ENCODE measurements at places on chromosomes 4 and X.

GRCh38 chrX:44245733-44246132 is 97.7 kb downstream of the EFHC2 start:
- DNase-seq, result peak; percentile 6

DNA sequence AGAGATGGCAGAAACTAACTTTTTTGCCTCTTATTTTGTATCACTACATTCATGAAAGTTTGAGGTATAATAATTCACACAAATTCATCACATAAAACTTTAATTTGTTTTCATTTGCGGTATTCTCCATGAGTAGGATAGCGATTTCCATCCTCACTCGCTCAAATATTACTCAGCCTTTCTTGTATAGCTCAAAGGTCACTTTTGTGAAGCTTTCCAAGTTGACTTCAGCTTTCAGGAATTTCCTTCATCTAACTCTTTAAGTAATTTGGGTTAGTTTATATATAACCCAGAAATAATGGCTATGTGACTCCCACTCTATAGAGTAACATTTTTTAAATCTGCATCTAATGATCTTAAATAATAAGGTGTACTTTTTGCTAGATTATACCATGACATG is 314.4 kb downstream of the IL1RAPL1 start:
- no peak for DNase-seq

DNA sequence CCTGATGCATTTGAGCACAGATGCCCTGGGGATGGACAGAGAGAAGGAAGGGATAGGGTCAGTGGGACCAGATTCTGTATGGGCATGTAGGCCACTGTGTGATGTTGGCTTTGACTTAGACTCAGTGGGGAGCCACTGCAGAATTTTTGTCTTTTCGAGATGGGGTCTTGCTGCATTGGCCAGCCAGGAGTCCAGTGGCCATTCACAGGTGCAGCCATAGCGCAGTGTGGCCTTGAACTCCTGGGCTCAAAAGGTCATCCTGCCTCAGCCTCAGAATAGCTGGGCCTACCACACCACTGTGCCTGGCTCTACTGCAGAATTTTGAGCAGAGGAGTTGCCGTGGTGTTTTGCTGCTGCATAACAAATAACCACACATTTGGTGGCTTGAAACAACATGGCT is 22.8 kb downstream of the TBC1D14 start:
- DNase-seq, result no peak

DNA sequence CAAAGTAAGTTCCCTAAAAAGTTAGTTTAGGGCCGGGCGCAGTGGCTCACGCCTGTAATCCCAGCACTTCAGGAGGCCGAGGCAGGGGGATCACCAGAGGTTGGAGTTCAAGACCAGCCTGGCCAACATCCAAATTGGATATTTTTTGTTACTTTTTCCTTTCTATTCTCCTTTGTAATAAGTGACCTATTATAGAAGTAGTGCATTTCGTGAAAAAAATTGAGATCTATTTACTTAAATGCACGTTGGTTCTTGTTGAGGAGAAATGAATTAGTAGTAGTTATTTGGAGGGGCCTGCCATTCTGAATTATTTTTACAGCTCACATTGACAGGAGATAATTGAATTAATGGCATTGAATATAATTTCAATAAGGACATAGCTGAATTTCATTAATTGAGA is 22.3 kb upstream of the NDUFC1 start:
- DNase-seq, result no peak

DNA sequence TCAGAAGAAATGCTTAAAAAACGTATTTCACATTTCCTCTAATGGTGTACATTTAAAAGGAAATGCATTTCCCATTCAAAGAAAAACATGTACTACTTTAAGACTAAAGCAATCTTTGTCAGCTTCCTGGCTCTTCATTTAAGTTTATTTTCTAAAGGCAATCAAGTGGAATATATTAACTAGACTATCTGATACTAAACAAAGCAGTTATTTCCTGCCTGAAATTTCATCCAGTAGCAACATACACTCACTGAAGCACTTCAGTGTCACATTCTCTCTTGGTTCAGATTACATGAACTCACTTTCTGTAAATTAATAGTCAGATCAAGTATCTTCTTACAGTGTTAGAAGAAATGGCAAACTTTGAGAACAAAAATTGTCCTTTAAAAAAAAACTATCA is 42.5 kb downstream of the LRBA start:
- no peak for DNase-seq

DNA sequence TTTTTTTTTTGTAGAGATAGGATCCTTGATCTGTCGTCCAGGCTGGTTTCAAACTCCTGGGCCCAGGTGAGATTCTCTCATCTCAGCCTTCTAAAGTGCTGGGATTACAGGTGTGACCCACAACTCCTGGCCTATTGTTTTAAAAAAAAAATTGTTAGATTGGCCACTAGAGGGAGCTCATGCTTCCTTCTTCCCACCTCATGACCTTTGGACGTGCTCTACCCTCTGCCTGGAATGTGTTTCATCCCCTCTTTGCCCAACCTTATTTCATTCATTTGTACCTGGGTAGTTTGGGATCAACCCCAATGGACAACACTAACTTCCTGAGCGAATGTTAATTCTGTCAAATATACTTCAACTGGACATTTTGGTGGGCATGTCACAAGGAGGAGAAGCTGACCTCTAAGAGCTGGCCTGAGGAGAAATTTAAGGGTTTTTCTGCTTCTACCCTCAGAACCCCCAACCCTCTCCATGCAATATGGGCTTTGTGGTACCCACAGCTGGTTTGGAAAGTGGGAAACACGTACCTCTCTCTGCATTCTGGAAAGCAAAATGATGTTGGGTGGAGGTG is 6.4 kb downstream of the PPEF2 start:
- no peak for DNase-seq

DNA sequence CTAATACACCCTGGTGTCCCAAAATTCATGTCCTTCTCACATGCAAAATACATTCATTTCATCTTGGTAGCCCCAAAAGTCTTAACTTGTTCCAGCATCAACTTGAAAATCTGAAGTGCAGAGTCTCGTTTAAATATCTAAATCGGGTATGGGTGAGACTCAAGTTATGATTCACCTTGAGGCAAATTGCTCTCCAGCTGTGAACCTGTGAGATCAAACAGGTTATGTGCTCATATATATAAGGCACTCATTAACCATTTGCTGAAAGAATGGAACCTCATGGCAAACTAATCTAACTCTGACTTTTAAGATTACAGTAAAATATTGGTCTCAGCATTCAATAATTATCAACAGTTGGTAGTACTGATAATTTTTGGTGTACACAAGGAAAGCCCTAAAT is 55.5 kb downstream of the PDLIM5 start:
- DNase-seq, result no peak

GRCh38 chrX:1852082-1852481 is 237.2 kb downstream of the ASMT start:
- no peak for DNase-seq

DNA sequence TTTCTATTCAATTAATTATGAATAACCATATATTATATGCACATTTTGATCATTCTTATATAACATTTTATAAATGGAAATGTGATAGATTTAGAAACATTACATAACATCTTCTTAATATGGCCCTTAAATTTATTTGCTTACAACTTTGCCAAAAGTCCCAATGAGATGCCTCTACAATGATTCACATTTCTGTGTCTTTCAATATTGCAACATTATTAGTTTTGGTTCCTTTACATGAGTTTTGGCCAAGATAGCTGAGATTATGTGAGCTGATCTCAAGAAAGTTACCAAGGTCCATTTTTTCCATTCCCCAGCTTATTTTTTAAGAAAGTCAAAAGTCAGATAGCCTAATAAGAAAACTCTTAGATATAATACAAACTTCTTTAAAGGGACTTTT is 361.2 kb downstream of the PCDH7 start:
- DNase-seq, result no peak

- no peak for DNase-seq
Measured at GRCh38 chr4:132981611-132982010, 167.5 kb upstream of the PCDH10 start.

- no peak for DNase-seq
Measured at GRCh38 chr4:28082686-28083390, 1222.2 kb downstream of the STIM2 start.

DNA sequence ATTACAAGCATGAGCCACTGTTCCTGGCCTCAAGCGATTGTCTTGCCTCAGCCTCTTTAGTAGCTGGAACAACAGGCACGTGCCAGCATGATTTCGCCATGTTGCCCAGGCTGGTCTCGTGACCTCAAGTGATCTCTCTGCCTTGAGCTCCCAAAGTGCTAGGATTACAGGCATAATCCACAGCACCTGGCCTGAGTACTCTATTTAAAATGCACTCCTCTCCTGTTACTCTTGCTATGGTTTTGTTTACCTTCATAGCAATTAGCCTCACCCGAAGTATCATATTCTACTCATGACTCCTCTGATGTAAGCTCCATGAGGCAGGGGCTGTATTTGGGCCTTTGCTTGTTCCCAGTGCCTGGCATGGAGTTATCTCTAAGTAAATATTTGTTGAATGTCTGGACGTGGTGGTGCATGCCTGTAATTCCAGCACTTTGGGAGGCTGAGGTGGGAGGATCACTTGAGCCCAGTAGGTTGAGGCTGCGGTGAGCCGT is 92.5 kb upstream of the SLC34A2 start:
- no peak for DNase-seq

DNA sequence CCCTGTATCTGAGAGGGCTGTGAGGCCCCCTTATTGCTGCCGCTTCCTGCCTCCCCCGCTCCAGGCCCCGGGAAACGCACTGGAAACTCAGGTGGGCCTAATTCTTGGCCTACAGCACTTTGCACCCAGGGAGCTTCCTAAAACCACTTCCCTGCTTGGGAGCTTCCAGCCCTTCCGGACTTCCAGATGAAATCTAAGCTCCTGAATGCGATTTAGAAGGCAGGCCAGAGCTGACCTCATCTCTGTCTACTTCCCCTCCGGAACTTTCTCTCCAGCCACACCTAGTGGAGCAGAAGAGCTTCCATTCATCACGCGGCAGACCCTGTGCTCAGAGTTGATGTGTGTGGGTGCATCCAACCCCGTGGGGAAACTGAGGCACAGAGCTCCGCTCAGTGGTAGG is 84.2 kb downstream of the SORCS2 start:
- no peak for DNase-seq

GRCh38 chr4:89171176-89171805 is 60.0 kb downstream of the TIGD2 start:
- DNase-seq, result no peak

- no peak for DNase-seq
Measured at GRCh38 chr4:127844601-127845116, 36.0 kb upstream of the PLK4 start.

- no peak for DNase-seq
Measured at GRCh38 chr4:189117426-189117825, 823.2 kb upstream of the FRG1 start.

- DNase-seq, result no peak
Measured at GRCh38 chr4:138663883-138664282, 351.7 kb upstream of the NOCT start.

GRCh38 chr4:32191961-32192360 is 1471.8 kb downstream of the PCDH7 start:
- no peak for DNase-seq

DNA sequence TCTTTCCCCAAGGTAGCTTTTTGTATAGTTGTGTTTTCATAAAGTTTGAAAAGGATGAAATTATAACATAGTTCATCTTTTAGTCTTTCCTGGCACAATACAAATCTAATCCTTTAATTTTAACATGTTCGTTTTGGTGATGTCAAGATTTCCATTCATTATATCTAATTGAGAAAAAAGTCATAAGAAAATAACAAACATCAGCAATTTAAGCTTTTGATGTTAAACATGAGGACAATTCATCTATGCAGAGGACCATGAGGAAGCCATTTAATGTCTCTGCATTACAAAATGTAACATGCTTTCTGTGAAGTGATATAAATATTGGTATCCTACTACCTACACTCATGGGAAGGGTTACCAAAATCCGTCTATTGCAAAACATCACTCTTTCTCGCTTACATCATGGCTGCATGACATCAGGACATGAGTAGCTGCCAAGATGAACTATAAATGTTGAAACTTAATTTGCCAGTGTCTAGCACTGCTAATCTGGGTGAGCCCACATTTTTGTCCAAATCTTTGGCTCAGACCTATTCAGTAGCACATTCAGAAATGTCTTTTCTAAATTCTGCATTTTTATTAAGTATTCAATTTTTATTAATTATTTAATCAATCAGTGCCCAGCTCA is 9.5 kb downstream of the EPGN start:
- DNase-seq, result no peak

- no peak for DNase-seq
Measured at GRCh38 chr4:56293121-56293520, 94.2 kb downstream of the AASDH start.

- DNase-seq, result no peak
Measured at GRCh38 chr4:100294356-100294755, 104.1 kb upstream of the DDIT4L start.

DNA sequence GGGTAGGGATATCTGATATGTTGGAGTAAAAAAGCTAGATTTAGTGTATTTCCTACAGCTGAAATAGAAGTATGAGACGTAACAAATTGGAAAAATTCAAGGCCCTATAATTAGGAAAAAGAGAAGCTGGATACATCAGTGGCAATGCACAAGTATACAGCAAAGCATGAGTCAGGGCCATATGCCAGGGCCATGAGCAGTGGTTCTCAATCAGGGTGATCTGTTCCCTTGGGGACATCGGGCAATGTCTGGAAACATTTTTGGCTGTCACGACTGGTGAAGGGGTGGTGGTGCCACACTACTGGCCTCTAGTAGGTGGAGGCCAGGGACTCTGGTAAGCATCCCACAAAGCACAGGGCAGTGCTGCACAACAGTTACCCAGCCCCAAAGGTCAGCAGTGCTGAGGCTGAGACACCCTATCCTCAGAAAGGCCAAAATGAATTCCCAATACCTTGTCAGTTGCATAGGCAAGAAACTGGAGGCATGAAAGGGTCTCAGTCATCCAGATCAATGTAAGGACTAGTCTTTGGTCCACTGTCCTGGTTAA is 36.8 kb upstream of the NAP1L5 start:
- no peak for DNase-seq

DNA sequence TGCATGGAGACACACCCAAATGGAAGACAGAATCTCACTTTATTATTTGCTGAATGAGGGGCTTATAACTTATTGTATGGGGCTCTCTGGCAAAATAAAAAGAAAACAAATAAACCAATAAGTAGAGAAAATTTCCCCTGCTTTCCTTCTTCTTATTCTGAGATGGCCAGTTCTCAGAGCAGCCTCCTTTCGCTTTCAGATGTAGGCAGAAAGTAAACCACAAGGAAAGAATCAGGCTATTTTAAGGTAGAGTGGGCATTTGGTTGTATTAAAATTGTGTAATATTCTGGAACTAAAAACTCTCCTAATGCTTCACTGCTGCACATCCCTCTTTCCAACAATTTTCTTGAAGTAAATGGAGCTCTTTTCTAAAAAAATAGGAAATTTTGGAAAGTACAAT is 241.8 kb downstream of the GALNTL6 start:
- DNase-seq, result no peak

DNA sequence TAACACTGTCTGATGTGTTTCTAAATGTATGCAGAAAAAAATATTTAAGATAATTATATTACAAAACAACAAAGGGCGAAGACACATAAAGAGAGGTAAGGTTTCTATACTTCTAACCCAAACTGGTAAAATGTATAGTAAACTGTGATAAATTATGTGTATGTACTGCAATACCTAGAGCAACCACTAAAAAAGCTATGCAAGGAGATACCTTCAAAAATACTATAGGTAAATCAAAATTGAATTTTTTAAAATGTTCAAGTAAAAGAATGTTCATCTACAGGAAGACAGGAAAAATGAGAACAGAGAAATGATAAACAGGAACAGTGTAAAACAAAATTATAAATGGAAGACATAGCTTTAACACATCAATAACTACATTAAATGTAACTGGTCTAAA is 27.3 kb upstream of the RAI2 start:
- no peak for DNase-seq
